ENCODE measurements at places on chromosomes 1 and 21.

DNA sequence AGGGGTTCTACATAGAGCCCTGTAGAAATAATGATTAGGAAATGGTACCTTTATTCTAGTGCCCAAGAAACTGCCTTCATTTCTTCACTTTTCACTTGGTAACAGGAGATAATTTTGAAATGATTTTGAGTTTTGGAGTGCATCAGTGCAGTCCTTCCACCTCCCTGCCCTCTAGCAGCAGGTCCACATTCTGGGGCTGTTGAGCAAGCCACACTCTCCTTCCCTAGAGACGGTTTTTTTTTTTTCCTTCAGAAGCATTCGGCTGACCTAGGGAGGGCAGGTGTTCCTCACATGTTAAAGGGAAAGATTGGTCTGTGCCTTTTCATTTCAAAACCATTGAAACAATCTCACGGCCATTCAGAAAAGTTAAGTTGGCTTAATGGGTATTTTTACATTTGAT, 39.8 kb downstream of the SLC37A1 start:
- no peak for DNase-seq

GRCh38 chr1:20282533-20282932, 8.1 kb upstream of the VWA5B1 start:
- DNase-seq = no peak

DNA sequence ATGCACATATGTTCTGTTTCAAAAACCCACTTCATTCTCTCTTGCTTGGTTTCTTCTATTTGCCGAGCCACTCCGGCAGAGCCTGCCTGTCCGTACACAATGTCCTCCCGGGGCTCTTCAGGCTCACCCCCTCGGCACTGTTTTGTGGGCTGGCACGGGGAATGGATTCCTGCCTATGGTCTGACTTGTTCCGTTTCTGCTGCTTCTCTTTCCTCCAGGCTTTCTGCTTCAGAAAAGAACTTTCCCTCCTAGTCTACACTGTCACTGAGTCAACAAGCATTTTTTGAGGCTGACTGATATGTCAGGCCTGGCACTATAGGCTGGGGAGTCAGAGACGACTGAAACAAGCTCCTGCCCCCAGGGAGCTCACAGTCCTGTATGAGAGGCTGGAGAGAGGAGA, 28.4 kb upstream of the SARS1 start:
- DNase-seq = no peak

DNA sequence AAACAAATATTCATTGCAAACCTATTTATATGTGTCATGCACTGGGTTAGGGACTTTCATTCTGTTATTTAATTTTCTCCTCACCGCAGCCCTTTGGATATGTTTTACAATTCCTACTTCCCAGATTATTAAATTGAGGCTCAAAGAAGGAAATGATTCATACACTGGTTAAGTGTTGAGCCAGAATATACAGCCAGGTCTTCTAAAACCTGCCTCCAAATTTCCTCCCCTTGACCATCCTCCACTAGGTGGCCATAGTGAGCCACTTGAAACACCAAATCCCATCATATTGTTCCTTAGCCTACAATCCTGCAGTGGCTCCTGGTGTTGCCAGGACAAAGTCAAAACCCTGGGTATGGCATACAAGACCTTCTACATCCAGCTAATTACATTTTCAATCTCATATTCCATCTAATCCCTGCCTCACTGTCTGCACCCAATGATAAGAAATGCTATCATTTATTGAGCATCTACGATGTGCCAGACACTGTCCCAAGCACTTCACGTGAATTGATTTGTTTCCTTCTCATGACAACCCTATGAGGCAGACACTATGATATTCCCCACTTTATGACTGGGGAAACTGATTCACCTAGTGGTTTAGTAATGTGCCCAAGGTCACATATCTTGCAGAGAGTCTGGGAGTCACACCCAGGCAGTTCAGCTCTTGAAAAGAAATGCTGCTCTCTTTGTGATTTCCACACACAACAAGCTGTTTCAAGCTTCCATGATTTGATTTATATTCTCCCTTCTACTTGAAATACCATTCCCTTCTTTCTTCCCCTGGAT, 23.6 kb upstream of the KIRREL1 start:
- DNase-seq = no peak

DNA sequence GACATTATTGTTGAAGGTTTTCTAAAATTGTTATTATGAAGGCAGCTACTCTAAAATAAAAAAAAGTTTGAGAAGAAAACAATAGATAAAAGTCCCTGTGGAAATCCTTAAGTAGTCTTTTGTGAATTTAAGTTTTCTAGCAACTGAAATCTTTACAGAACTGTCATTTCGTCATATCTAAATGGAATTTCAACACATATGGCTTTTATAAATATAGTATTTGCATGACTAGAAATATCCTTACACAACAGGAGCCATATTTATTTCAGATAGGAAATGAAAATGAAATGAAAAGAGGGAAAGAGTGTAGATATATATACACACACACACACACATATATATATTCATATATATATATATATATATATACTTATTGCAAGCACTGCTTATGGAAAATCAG, 204.7 kb upstream of the RGS18 start:
- no peak for DNase-seq

DNA sequence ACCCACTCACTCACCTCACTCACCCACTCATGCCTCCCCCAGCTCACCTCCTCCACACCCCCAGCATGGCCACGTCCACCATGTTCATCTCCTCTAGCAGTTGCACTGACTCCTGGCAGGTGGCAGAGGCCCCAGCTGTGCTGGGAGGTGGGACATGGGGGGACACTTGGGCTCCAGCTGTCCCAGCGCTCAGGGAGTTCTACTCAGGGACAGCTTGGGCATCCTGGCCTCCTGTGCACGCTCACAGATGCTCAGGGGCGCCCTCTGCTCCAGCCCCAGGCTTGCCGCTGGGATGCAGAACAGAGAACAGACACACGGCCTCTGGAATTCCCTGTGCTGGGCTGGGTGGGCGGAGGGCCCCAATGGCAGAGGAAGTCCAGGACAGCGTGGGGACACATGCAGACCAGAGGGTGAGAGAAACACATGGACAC, 5.2 kb downstream of the KRTAP10-8 start:
- DNase-seq = no peak

DNA sequence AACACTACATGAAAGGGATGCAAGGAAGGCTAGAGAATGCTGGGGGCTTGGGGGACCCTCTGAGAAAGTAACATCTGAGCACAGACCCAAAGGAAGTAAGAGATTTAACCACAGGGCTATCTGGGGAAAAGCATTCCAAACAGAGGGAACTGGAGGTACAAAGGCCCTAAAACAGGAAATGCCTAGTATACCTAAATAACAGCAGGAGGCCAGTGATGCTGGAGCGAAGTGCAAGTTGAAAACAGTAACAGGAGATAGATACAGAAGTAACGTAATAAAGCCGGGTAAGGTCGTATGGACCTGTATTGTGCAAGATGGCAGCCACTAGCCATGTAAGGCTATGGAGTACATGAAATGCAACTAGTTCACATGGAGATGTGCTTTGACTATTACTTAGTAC, 52.1 kb downstream of the CD34 start:
- no peak for DNase-seq

DNA sequence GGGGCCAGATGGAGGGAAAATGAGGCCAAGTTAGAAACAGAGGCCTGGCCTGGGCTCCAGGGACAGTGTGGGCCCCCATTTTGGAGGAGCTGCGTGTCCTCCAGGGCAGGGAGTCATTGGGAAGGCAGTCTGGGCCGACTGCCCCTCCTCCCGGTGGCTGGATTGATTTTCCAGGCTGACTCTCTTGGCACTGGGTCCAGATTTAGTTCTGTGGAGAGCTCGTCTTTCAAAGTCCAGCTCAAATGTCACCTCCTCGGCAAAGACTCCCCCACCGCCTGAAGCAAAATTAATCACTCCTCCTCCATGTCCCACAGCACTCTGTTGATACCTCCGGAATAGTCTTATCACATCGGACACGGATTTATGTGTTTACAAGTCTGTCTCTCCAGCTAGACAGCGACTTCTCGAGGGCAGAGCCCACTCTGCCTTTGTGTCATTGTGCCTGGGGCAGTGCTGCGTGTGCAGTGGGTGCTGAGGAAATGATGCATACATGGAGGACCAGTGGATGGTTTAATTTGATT, 175.1 kb downstream of the CAMTA1 start:
- DNase-seq = no peak

DNA sequence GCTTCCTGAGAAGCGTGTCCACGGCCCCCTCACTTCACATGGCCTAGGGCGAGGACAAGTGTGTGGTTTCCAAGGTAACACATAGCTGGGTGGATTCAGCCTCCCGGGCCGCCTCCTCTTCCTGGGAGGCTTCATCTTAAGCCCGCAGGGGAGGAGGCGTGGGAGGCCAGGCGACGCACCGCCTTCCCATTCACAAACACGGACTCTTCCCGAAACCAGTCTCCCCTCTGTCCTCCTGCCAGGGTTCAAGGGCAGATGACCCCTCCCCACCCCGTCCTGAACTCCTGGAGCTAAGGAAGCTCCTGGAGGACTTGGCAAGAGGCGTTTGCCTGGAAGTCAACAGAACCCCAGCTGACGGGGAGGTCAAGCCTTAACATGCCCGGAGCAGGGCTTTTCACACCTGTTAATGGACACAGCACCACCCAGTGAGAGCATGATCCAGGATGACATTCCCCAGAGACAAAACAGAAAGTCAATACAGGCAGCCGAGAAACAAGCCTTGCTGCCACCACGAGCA, 56.7 kb downstream of the KCNN3 start:
- DNase-seq = no peak

DNA sequence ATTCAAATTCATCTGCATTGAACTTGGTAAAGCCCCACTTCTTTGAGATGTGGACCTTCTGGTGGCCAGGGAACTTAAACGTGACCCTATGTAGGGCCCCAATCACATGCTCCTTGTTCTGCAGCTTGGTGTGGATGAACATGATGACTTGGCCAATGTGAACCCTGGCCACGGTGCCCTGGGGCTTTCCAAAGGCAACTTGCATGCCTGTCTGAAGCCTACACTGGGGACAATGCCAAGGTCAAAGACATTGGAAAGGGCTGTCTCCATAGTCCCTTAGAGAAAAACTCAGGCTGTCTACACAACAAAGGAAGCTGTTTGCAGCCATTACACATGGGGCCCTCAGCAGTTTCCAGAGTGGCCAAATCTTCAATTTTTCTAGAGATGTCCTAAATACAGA, 8.9 kb upstream of the VPS13D start:
- no peak for DNase-seq

DNA sequence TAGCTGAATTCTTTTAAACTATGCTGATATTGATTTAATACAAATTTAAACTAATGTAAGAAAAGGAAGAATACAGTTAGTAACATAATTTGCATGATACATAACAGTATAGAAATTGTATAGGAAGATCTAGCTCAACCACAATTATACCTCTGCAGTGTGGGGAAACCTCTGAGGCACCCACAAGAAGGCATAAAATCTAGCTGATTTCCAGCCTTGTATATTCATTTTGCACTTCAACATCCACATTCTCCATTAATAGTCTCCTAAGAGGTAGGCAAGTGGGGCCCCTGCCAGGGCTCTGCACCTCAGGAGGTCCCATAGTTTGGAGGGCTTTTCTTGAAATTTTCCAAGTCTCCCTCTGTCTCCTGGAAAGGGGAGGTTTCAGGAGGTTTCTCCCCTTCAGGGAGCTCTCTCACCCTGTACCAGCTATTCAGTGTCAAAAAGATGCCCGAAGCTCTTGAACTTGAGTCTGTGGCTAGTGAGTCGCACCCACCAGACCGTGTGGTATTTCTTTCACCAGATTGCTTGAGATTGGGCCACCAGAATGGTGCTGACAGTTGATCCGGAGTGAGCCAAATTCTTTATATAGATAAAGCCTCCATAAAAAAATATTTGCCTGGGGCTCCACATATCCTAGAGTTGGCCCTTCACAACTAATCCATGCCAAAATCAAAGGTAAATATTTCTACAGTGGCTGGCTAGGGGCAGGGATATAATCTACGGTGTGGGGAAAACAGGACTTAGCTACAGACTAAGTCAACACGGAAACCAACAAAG, 108.2 kb downstream of the TIAM1 start:
- DNase-seq = no peak

- no peak for DNase-seq
Observed at GRCh38 chr1:1567891-1568291, 6.8 kb downstream of the SSU72 start.

DNA sequence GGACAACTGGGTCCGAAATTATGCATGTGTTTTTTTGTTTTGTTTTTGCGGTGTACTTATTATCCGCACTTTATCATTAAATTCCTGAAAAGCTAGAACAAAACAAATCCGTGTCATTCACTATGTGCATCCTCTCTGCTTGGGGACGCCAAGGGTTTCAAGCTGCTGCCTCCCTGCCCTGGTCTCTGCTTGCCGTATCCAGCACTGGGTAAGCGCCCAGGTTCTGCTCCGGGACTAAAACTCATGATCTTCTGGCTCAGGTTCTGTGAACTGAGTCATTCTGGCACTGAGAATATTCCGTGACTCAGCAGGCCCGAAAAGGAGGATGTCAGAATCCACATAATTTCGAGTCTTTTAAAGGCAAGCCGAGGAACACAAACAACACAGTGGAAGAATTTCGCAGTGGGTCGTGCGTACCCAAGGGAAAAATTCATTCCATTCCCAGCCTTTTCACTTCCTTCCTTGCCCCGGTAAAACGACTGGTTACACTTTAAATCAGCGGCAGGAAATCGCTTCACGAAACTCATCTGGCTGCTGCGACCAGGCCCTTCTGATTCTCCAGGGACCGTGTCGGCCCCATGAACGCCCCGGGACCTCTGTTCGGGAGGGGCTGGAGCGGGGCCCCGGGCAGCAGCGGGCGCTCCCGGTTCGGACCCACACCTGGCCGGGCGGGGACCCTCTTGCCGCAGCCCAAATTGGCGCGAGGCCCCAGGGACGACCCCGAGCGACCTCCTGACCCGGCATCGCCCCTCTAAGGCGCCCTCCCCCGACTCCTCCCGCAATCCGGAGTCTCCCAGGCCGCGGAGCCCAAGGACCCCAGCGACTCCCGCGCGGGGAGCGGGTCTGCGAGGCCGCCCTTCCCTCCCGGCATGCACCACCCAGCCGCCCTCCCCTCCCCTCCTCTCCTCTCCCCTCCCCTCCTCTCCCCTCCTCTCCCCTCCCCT, 746 bp upstream of the LAMC1 start:
- no peak for DNase-seq

- no peak for DNase-seq
Observed at GRCh38 chr1:36172983-36173382, 17.0 kb downstream of the MAP7D1 start.

GRCh38 chr1:56808410-56808809, 10.8 kb downstream of the FYB2 start:
- no peak for DNase-seq

GRCh38 chr1:169368406-169368769, 393 bp downstream of the BLZF1 start:
- DNase-seq = no peak

GRCh38 chr21:41674402-41674801, 92.5 kb downstream of the RIPK4 start:
- DNase-seq = no peak

- DNase-seq = no peak
Observed at GRCh38 chr1:173590557-173590956, 12.3 kb downstream of the SLC9C2 start.

GRCh38 chr21:45741691-45742090, 98.2 kb downstream of the PCBP3 start:
- DNase-seq = no peak

DNA sequence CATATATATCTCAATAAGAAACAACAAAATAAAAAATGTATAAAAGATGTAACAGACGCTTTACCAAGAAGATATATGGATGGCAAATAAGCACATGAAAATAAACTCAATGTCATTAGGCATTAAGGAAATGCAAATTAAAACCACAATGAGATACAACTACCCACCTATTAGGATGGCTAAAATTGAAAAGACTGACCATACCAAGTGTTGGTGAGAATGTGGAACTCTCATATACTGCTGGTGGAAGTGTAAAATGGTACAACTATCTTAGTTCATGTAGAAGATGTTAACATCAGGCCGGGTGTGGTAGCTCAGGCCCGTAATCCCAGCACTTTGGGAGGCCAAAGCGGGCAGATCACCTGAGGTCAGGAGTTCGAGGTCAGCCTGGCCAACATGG, 42.3 kb upstream of the TTC22 start:
- no peak for DNase-seq

Measured in activated T-helper 1 cell treated with Interleukin-2 at 50 U/mL for 16 hours (primary cell).